ENCODE measurements at places on chromosomes 16 and 17.
A peak's percentile ranks its signal among the peaks of the same experiment; 100 is the strongest.

- no peak for DNase-seq
Measured at GRCh38 chr16:81280393-81280792, 34.4 kb upstream of the GAN start.

DNA sequence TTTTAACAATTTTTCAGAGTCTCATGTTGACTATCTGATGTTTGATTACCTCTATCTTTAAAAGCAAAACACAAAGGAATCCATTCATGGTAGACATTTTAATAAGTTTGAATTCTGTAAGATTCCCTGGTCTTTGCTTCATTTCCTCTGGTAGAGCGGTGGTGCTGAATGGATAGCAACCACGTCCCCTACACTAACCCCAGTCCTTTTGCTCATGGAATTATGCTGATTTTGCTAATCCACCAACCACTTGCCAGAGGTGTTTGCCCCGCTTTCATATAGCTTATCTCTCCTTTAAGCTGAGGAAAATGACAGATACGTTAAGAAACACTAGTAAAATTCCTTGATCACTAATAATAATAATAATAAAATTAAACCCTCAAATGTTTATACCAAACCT is 9.5 kb downstream of the KCNJ16 start:
- DNase-seq = no peak

GRCh38 chr17:36742267-36743000 is 141.1 kb downstream of the MRM1 start:
- no peak for DNase-seq

- DNase-seq = no peak
Measured at GRCh38 chr17:9421525-9421924, 154.1 kb downstream of the STX8 start.

DNA sequence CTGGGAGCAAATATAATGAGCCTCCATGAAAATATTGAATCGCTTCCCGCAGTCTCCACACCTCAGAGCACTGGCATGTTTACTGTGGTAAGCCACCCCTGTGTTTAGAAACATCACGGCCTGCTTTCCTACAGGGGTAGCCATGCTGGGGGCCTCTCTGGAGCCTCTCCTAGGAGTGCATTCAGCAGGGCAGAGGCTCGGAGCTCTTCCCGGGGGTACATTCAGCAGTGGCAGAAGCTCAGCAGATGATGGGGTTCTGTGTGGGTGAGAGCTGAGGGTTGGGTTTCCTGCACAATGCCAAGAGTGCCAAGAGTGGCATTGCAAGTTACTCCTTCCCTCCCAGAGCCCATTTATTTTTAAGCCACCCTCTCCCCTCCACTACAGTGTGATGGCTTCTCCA is 386.6 kb downstream of the SEC14L1 start:
- DNase-seq = no peak

GRCh38 chr17:9251273-9251672 is 230.0 kb downstream of the NTN1 start:
- DNase-seq = no peak

GRCh38 chr16:83995754-83996153 is 27.7 kb downstream of the NECAB2 start:
- DNase-seq = no peak

DNA sequence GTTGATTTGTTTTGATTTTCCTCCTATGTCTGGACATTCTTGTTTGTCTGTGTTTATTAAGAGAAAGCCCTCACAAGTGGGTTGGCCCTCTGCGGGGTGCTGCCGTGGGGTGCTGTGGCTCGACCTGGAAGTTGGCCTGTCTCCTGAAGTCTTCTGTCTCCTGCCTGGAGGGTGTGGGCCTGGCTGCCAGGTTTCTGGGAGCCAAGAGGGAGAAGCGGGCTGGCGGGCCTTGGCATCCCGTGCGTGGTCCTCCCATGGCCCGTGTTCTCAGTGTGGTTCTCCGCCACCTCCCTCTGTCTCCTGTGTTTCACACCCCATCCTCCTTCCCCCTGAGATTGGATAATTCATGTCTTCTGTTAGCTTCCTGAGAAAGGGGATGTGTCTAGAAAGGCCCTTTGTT is 69.6 kb downstream of the RNF213 start:
- DNase-seq = no peak

GRCh38 chr17:77425791-77426641 is 285.2 kb downstream of the SEC14L1 start:
- DNase-seq = peak; percentile 42

DNA sequence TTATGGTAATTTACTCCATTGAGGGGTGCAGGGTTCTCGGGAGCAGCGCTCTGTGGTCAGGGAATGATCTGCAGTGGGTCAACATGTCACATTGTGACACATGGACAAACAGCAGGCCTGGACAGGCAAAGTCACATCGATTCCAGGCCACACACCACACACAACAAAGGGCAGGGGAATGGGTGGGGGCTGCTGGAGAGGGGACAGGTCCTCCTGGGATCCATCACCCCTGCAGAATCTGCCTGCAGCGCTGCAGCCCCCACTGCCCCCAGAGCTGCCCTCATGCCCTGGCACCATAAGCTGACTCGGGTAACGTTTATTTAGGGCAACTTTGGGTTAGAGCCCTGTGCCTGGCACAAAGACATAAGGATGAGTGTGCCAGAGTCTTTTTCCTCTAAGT is 9.1 kb downstream of the PEMT start:
- DNase-seq = no peak

DNA sequence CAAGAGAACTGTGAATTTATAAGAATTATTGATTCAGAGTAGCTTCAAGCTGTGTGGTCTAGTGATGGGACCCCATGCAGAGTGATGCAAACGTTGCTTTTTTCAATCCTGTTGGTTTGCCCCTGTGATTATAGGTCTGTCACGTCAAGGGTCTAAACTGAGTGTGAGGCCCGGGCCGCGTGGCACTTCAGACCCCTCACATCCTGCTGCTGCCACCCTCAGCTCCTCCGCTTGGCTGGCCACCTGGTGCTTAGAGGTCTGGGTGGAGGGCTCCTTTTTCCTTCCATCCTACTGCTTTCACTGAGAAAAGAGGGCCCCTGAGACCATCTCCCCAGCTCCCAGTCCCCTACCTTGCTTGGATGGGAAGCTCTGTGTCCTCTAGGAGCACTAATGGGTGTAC is 12.0 kb downstream of the MYL4 start:
- DNase-seq = no peak

- peak; percentile 59 for DNase-seq
Measured at GRCh38 chr17:82019690-82020571, 2.7 kb downstream of the CENPX start.

DNA sequence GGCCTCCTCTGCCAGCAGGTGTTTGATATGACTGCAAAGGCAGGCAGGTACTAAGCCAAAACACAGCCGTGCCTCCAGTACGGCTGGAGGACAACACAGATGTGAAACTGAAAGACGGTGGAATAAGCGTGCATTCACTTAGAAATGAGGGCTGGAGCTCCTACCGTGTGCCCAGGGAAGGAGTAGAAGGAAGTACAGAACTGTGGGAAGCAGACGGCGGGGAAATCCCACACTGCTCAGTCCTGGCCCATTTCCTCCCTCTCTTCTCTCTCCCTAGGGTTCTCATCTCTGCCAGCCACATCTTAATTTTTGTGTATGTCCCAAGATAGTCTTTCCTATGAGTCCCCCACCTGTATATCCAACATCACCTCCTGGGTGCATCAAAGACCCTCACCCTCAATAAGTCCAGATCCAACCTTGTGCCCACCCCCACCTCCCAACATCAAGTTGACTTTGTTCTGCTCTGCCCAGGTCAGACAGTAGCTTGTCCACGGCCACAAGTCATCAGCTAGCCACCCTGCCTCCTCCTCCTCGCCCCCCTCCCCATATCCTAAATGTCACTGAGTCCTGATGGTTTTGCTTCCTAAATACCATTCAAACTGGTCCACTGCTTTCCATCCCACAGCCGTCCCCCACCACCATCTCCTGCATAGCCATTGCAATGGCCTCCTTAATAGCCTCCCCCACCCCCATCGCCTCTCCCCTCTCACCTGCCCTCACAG is 77.1 kb upstream of the RPL38 start:
- DNase-seq = no peak

GRCh38 chr16:89759746-89760340 is 38.5 kb downstream of the ZNF276 start:
- peak; percentile 25 for DNase-seq

- DNase-seq = no peak
Measured at GRCh38 chr17:74836191-74836590, 23.5 kb downstream of the GRIN2C start.

GRCh38 chr17:6435051-6435450 is at the start of gene AIPL1:
TSS of gene AIPL1 (minus strand) at chr17:6435121. CDS start at chr17:6435104, 17 bp downstream.
- no peak for DNase-seq

DNA sequence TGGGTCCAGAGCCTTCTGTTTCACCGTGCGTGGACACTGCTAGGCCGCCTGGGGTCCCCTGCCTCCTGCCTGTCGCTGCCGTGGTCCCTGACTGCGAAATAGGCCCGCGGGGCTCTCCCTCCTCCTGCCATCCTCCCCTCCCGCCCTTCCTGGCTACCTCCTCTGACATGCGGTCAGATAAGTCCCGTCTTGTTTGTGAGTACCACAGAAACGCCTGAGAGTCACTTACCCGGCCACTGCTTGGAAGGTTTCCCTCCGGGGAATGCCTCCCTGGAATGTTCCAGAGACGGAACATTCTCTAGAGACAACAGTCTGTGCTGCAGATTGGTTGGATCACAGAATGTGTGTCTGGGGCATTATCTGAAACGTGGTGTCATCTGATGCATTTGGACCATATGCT is 22.7 kb downstream of the CIBAR2 start:
- DNase-seq = no peak

DNA sequence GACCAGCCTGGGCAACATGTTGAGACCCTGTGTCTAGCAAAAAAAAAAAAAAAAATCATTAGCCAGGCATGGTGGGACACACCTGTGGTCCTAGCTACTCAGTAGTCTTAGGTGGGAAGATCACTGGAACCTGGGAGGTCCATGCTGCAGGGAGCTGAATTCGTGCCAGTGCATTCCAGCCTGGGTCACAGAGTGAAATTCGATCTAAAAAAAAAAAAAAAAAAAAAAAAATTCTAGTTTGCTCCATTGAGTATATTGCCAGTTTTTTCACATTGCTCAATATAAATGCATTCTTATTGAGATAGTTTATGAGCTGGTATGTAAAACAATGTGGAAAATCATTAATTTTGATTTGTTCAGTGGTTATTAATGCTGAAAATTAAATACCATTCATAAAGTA is 52.0 kb downstream of the ABHD15 start:
- DNase-seq = no peak

DNA sequence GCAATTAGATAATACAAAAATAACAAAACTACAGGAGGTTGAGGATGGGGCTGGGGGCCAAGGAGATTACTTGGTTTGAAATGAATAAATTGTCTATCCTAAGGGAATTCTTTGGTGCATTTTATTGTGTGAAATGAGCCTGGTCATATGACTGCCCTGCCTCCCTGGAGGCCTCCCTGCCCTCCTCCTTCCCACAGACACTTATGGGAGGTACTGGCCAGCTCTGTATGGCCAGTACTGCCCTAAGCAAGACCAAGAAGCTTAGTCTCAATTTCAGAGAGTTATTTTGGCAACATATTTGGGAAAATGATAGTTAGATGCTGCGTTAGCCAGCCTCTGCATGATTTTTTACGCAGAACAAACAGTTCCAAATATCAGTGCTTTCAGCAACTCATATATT is 511.9 kb downstream of the WWOX start:
- DNase-seq = no peak

DNA sequence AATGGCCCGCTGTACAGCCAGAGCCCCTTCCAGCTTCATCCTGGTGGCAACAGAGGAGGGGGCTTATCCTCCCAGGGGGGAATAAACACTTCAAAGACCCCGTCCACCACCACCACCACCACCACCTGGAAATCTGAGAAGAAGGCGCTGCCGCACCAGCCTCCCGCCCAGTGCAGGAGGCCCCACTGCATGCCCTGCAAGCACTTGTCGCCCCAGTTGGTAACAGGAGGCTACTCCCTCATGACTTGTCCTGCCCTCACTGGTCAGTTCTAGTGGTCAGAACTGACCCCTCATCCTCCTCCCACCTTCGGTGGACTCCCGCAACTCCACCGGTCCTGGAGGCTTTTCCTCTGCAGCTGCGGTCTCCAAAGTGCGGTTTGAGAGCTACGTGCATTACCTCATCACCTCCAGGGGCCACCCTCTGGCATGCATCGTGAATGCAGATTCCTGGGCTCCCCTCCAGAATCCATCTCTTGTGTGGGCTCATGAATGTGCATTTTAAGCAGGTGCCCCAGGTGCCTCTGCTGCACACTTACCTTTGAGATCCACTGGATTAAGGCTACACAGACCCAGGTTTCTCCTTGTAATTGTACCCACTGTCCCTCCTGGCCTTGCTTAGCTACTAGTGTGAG is 71.8 kb downstream of the SRCIN1 start:
- no peak for DNase-seq

DNA sequence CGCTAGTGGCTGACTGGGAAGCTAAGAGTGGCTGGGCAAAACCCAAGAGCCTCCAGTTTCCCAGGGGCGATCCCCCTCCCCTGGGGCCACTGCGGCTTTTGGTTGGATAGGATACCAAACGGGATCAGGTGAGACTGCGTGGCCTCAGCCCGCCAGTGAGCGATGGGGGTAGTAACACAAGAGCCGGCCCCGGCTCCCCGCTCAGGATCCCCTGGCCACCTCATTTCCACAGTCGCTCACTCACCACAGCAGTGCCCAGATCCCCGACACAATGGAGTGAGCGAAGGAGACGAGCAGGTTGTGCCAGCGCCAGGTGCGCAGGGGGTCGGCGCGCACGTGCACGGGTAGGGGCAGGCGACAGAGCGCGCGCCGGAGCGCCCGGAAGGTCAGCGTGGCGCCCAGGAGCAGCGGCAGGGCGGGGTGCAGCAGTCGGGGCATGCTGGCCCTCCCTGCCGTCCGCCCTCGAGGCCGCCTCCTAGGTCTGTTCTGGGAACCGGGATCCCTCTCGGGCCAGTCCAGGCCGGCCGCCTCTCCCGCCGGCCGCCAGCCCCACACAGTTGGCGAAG is 290 bp downstream of the TLCD1 start:
- DNase-seq = no peak

DNA sequence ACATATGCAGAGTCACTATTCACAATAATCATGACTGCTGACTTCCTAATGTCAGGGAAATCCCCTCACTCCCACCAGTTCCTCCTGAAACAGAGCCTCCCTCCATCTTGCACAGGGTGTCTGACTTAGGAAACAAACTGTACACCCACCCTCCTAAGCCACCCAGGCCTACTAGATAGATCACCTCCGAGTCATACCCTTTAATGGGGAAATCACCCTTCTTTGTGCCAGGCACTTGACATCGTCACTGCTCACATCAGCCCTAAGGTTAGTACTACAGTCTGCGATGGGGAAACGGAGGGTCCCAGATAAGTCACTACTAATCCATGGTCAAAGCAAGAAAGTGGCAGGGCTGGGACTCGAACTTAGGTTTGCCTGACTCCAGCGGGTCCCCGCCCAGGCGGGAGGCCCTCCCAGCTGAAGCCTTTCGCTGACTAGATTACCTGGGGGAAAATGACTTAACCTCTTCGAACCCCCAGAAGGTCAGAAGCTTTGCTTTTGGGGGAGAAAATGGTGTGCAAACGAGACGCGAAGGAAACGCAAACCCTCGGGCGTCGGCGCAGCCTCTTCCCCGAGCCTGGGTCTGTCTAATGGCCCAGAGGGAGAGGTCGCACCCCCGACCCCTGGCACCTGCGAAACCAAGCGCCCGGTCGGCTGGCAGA is 3.4 kb upstream of the MLLT6 start:
- DNase-seq = peak; percentile 84
